Suprapubic skin (tissue), 4 donors: ENCODE measurements at places on chromosomes 11 and 22.

GRCh38 chr11:132111316-132111715 lies 740.9 kb downstream of the NTM start:
- DNase-seq: no peak

DNA sequence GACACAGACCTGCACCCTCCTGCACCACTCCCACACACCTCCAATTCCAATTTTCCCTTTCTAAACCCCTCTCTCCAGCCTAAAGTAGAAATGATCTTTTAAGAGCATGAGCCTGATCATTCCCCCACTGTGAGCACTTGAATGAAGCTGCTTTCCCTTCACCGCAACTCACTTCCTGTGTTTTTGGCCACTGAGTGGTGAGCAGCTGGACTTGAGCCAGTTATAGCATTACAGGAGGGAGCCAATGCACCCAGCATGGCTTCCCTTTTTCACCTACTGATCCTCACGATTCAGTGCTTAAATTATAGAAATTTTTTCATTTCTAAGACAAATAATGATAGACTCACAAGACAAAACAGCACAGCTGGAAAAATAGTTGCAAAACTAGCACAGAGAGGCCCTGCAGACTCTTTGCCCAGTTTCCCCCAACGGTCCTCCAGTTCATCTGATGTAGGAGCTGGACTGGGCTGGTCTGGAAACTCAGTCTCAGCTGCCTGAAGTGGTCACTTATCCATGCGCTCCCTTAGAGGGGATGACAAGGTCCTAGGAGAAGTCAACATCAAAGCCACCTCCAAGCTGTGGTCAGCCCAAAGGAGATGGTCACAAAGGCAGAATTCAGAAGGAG lies 9.7 kb upstream of the APOL4 start:
- DNase-seq: no peak

DNA sequence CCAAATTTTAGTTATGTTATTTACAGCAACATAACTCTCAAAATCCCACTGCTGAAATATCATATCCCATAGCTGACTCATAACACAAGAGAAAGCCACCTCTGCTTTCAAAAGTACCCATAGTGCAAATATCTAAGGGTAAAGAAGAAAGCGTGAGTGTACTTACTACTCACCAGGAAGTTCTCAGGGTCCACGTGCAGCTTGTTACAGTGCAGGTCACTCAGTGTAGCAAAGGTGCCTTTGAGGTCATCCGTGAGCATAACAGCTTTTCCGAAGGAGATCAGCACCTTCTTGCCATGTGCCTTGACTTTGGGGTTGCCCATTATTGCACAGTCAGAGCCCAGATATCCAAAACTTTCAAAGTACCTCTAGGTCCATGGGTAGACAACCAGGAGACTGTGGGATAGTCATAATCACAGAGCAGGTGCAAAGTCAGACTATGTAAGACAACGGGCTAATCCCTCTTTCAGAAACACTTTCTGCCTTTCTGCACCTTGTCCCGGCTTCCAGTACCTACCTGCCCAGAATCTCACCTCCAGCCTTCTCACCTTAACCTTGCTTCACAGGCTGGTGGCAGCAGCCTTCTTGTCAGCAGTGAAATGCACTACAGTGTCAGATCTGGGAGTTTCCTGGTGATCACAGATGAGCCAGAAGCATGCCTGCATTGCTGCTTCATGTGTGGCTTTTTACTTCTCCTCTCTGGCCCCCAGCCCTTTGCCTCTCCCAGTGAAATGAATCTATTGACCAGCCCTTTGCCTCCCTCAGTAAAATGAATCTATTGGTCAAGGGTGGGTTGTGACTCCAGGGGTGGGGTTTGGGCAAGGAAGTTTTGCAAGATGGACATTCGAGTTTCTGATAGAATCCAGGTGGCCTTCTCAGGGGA lies 6.5 kb downstream of the HBG1 start:
- no peak for DNase-seq

DNA sequence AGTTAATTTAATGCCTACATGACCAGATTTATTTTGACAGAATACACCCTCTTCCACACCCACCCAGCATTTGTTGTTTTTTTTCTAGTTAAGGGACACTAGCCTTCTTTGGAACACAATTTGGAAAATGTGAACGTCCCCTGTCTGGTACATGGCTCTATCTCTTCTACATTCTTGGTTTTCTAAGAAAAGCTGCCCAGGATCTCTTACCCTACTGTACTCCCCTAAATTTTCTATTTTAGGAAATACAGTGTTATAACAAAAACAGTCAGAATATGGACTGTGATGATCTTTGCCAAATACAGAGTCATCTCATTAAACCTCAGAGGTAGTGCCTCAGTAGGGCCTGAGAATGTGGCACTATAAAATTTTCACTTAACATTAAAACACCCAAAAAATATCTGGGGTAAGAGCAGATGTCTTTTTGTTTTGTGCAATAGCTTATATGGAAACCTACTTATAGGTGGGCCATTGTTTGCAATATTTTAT lies 93.1 kb upstream of the SPON1 start:
- no peak for DNase-seq
